Thymus (tissue), 14 donors: ENCODE measurements at places on chromosomes 12 and 14. TPM values are rescaled to one million over a fixed set of nuclear protein-coding genes. Genes with fewer than 3 reads are reported as not detected.

DNA sequence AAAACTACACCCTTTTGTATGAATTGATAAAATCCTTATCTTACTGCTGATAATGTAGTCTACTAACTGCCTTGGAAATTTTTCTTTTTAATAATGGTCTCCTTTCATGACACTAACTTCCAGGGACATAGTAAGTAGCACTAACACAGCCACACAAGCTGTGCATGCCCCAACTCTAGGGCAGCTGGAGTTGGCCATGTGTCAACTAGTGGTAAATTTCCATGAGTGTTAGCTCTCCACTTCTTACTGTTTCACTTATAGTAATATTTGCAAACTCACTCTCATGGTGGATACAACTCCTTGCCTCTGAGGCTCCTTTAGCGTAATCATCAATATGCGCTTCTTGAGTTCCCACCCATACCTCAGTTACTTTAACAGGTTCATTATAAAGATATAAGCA is 38.0 kb downstream of the LGR5 start:
- H3K27me3 ChIP-seq: no peaks in the 10 kb centered on the region
- H3K4me1 ChIP-seq: no peaks in the 10 kb centered on the region
- no peak overlapping the region for H3K27ac ChIP-seq
- DNase-seq: no peak
- no peak overlapping the region for H3K4me3 ChIP-seq

Gene KRT72
- polyA plus RNA-seq: 12.0 TPM

Gene GLS2
- 2.6 TPM for polyA plus RNA-seq

GRCh38 chr12:39771456-39771855 is 151.9 kb upstream of the ABCD2 start:
- H3K36me3 ChIP-seq: no peaks in the 10 kb centered on the region
- H3K27me3 ChIP-seq: no peaks in the 10 kb centered on the region
- no peak overlapping the region for H3K4me3 ChIP-seq
- no peak overlapping the region for H3K27ac ChIP-seq

GRCh38 chr14:103220134-103220981 is 97.1 kb downstream of the TNFAIP2 start:
- peaks cover 35% of the 10 kb centered on the region for H3K27me3 ChIP-seq
- H3K36me3 ChIP-seq: no peaks in the 10 kb centered on the region

DNA sequence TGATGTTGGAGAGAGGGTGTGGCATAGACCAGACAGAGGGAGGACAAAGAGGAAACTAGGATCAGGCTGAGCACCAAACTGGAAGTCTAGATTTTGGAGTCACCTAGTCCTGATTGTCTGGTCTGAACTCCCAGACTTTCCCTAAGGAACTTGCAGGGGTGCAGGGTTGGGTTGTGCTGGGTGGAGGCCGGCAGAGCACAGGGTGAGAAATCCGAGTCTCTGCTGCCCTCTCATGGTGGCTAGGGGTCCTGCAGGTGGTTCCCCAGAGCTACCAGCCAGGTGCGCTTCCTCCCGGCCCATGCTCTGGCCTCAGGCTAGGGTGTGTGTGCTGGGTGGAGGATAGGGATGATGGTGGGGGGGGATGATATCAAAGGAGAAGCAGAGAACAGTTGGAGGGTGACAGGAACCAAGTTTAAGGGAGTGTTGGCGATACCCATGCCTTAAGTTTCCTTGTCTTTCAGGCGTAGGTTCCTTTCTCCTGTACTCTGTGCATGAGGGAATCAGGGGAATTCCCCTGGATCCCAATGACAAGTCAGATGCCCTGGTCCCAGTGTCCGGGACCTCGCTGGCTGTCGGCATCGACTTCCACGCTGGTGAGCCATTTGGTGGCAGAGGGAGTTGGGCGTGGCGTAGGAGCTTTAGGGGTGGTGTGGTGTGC is 33.5 kb upstream of the NXPH4 start:
- H3K27ac ChIP-seq: no peak overlapping the region
- H3K4me1 ChIP-seq: peaks cover 3% of the 10 kb centered on the region
- H3K27me3 ChIP-seq: no peaks in the 10 kb centered on the region
- peak; percentile 83 for DNase-seq

Gene SPTB
- polyA plus RNA-seq: 1.1 TPM

DNA sequence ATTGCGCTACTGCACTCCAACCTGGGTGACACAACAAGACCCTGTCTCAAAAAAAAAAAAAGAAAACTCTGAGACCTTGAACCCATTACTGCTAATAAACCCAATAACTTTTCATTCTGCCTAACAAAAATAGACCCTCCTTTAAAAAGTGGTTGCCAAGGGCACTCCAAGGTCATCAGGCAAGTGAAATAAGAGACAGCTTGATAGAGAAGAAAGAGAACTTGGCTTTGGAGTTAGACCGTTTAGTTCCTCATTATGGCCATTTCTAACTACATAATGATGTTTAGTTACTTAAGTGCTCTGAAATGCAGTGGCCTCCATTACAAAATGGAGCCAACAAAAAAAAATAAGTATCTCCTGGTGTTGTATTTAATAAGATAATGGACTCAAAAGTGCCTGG is 55.9 kb downstream of the PHLDA1 start:
- H3K27ac ChIP-seq: no peak overlapping the region
- H3K4me3 ChIP-seq: no peak overlapping the region
- H3K36me3 ChIP-seq: no peaks in the 10 kb centered on the region
- H3K27me3 ChIP-seq: no peaks in the 10 kb centered on the region
- peaks cover 7% of the 10 kb centered on the region for H3K4me1 ChIP-seq

DNA sequence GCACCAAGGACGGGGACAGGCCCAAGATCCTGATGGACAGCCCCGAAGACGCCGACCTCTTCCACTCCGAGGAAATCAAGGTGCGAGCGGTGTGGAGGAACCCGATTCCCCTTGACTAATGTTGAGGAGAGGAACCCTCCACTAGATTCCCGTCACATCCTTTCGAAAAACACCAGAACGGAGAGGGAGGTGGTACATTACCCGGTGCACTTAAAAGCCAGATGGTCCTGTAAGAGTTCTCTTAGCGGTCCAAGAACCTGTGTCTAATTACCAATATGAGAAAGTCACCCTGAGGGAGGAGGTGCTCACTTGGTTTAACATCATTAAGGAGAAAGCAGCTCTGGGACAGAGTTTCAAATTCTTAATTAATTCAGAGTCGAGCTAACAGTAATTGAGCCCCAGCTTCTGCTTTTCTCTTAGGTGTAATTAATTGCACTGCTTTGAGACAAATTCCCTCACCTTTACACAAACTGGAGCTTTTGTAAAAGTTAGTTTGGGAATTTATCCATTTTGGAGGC is 450 bp downstream of the PRKAB1 start:
- peak overlapping the region; percentile 66 for H3K4me3 ChIP-seq
- H3K36me3 ChIP-seq: peaks cover 11% of the 10 kb centered on the region
- H3K27ac ChIP-seq: peak overlapping the region; percentile 90
- DNase-seq: no peak
- H3K4me1 ChIP-seq: peaks cover 19% of the 10 kb centered on the region
- no peaks in the 10 kb centered on the region for H3K27me3 ChIP-seq

DNA sequence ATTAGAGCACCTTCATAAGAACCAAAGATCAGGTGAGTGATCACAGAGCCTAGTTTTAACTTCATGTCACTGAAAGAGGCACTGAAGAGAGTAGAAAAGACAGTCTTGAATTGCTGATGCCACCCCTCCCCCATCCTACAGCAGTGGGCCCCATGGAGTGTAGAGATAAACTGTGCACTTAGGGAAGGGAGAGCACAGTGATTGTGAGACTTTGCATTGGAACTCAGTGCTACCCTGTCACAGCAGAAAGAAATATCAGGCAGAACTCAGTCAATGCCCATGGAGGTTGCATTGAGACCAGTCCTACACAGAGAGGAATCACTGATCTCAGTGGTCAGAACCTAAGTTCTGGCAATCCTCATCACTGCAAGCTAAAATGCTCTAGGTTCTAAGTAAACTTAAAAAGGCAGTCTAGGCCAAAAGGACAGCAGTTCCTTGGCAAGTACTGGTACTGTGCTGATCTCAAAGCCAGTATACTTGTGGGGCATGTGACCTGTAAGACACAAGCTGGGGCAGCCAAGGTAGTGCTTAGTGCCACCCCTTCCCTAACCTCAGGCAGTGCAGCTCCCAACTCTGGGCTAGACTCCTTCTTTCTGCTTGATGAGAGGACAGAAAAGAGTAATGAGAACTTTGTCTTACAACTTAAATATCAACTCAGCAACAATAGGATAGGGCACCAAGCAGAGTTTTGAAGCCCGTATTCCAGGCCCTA is 94.1 kb downstream of the FSCB start:
- H3K4me3 ChIP-seq: no peak overlapping the region
- no peak for DNase-seq
- no peaks in the 10 kb centered on the region for H3K36me3 ChIP-seq
- H3K4me1 ChIP-seq: no peaks in the 10 kb centered on the region
- no peak overlapping the region for H3K27ac ChIP-seq

- H3K4me3 ChIP-seq: no peak overlapping the region
- H3K4me1 ChIP-seq: no peaks in the 10 kb centered on the region
- H3K27ac ChIP-seq: no peak overlapping the region
These were observed 172.2 kb downstream of the CACNA1C start for GRCh38 chr12:2224961-2225360.

GRCh38 chr12:31525496-31526157 is 65.3 kb downstream of the DENND5B start:
- no peak overlapping the region for H3K4me3 ChIP-seq
- H3K27me3 ChIP-seq: no peaks in the 10 kb centered on the region

GRCh38 chr14:68542346-68542745 is 250.5 kb downstream of the ZFP36L1 start:
- peaks cover 6% of the 10 kb centered on the region for H3K4me1 ChIP-seq
- DNase-seq: no peak
- no peak overlapping the region for H3K4me3 ChIP-seq

DNA sequence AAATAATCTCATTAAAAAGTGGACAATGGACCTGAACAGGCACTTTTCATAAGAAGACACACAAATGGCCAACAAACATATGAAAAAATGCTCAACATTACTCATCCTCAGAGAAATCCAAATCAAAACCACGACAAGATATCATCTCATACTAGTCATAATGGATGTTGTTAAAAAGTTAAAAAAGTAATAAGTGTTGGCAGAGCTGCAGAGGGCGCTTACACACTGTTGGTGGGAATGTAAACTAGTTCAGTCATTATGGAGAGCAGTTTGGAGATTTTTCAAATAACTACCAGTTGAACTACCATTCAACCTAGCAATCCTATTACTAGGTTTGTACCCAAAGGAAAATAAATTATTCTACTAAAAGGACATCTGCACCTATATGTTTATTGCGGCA is 47.2 kb downstream of the FOXG1 start:
- no peaks in the 10 kb centered on the region for H3K4me1 ChIP-seq
- no peak for DNase-seq
- no peaks in the 10 kb centered on the region for H3K36me3 ChIP-seq
- H3K4me3 ChIP-seq: no peak overlapping the region
- H3K27me3 ChIP-seq: no peaks in the 10 kb centered on the region
